Stimulated activated CD8-positive, alpha-beta memory T cell treated with anti-CD3 and anti-CD28 coated beads, Interleukin-4, amount 100 ng/mL, for 1 hour (primary cell): ENCODE measurements at places on chromosomes 7 and 10.

DNA sequence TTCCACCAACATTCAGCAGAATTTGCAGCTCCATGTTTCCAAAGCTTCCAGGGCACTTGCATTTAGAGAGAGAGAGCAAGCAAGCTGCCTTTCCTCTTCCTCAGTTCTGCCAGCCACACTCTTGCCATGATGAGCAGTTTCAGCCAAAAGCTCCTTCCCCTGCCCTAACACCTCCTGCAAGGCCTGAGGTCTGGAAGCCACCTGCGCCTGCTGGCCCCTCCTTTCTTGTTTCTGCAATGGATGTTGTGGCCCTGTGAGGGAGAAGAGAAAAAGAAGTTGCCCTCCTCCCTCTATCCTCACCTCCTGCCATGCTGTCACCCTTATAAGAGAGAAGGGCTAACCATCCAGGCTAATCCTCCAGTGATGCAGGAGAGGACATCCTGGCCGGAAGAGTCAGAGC, 48.7 kb downstream of the IKZF1 start:
- no peak for DNase-seq

DNA sequence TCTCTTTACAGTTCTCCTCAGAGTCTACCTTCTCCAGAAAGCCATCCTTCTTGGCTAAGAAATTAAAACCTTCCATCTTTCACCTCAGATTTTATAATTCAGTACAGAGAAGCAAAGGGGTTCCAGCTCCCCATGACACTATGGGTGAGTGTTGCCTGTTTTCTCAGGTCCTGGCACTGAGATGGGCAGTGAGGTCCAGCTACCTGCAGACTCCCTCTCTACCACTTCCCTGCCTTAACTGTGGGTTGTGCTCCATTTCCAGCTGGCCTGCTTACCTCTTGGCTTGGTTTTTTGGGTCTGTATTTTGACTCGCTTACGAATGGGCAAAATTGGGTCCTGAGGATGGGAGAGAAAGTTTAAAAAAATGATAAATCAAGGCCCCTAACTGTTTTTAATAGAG, 26.3 kb downstream of the ZCWPW1 start:
- DNase-seq: no peak

- DNase-seq: no peak
Measured at GRCh38 chr7:77958436-77958835, 159.9 kb downstream of the PHTF2 start.

GRCh38 chr10:69662901-69663300, 32.9 kb downstream of the FAM241B start:
- no peak for DNase-seq

GRCh38 chr10:4101918-4102654, 317.1 kb upstream of the KLF6 start:
- DNase-seq: no peak

- DNase-seq: no peak
Measured at GRCh38 chr10:112926906-112927688, 22.9 kb upstream of the TCF7L2 start.

- DNase-seq: no peak
Measured at GRCh38 chr7:46975493-46975892, 606.4 kb downstream of the TNS3 start.

DNA sequence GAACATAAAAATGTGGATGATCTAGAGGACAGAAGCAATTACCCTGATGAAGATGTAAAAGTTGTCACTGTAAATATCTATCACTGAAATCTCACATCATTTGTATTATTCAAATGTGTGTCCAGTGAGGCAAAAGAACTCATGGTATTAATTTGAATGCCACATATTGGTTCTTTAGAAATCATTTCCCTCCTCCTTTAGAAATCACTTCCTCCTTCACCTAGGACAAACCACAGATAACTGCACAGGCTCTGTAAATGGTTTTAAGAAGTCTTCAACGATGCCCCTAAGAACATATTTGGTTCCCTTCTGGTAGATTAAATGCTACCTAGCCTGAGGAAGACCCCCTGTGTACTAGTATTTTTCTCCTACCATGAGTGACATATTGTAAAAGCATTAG, 33.1 kb upstream of the ZNF518A start:
- DNase-seq: no peak

GRCh38 chr7:140060243-140060630, 2.5 kb downstream of the PARP12 start:
- no peak for DNase-seq

DNA sequence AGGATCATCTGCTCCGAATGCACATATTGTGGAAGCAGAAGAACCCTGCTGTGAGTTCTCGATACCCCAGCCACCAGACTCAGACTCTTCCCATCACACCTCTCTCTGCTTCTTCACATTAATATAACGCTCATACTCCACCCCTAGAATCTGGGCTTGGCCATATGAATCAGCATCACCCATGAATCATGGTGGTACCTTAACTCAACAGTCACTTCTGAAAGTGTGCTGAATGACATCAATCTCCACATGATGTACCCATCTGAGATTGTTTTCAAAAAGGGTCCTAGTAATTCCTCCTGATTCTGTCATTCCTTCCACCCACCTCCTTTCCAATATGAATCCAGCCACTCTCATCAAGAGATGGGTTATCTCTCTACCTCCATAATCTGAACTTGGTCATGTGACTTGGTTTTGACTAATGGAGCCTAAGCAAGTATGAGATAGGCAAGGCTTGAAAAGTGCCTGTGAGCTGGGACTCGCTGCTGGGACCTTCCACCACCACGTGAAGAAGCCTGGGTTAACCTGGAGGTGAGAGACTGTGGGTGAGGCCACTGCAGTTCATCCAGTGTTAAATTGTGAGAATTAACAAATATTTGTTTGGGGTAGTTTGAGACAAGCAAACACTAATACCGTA, 15.4 kb downstream of the YWHAG start:
- DNase-seq: no peak

- DNase-seq: no peak
Measured at GRCh38 chr10:65142641-65143435, 1621.6 kb downstream of the REEP3 start.

DNA sequence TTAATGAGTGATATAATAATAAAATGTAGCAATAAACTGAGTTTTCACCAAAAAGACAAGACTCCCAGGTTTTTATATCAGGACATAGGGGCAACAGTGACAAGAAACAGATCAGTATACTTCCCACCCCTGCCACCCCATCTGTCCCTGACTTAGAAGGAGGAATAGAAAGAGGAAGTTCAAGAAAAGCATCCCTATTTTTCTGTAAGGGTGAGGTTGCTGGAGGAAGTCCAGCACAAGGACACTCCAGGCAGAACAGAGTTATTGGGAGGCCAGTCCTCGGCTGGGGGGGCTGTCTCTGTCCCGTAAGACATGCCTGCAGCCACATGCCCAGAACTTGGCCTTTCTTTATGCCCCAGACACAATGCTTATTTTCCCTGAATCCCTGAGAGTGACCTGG, 16.5 kb upstream of the TLX1 start:
- no peak for DNase-seq

DNA sequence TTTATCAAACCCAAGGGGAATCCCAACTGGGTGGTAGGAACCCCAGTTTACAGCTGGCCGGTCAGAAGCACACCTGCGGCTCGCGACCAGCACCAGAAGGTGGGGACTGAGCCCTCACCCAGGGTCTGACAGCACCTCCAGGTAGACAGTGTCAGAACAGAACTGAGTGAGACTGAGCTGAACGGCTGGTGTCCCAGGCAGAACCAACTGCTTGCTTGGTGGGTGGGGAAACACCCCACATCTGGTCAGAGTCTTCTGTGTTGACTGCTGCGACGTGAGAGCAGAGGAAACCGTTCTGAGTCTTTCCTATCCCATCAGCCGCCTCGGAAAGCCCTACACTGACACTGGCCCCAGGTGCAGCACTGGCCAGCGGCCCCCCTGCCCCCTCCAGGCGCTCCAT, 160.7 kb downstream of the MAD1L1 start:
- no peak for DNase-seq

- no peak for DNase-seq
Measured at GRCh38 chr10:93346108-93346507, 136.0 kb downstream of the MYOF start.

DNA sequence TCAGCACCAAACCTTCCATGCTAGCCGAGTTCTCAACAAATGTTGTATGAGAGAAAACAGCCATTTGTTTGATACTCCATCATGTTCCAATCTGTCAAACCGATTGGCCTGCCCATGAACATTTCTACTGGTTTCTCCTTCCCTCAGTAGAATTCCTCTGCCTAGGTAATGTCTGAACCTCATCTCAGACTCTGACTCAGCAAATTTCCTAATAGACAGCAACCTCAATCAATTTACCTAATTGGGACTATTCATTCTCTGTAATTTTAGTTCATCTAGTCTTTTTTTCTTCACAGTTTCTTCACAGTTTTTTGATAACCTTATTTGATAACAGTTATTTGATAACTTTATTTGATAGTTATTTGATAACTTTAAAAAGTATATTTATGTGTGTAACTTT, 585.1 kb downstream of the DNAJB9 start:
- DNase-seq: no peak

GRCh38 chr10:6070660-6071059, 8.5 kb upstream of the IL2RA start:
- DNase-seq: no peak

DNA sequence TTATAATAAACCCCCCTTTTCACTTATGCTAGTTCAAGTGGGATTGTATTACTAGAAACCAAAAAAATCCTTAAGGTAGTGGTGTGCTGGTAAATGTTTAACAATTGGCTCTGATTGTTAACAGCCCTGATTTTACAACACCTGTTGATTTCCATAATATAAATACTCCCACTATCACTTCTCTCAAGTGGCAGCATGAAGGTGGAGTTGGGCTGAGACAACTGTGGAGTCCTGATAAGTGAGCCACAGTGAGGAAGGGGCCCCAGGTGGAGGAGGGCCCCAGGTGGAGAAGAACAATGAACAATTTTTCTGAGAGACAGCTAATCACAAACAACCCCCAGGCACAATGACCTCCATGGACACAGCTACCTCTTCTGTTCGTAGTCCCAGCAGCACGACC, 26.4 kb downstream of the SSMEM1 start:
- no peak for DNase-seq

DNA sequence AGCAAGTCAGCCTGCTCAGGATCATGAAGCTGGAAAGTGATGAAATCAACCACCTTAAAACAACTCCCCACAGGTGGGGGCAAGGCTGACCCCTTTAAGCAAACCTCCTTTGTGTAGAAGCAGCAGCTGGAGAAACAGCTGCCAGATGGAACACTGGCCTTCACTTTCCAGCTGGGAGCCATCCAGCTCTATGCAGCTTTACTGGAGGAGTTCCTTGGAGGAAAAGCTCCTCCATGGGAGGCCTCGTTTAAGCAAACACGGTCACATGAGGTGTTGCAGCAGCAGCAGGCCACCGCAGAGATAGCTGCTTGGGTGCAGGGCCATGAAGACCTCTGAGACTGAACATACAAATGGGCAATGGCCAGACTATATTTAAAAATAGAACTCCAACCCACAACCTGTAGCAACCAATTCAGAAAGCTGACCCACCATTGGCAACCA, 13.0 kb upstream of the DLG5 start:
- DNase-seq: no peak

GRCh38 chr7:23268746-23269145, 22.2 kb downstream of the GPNMB start:
- DNase-seq: no peak

DNA sequence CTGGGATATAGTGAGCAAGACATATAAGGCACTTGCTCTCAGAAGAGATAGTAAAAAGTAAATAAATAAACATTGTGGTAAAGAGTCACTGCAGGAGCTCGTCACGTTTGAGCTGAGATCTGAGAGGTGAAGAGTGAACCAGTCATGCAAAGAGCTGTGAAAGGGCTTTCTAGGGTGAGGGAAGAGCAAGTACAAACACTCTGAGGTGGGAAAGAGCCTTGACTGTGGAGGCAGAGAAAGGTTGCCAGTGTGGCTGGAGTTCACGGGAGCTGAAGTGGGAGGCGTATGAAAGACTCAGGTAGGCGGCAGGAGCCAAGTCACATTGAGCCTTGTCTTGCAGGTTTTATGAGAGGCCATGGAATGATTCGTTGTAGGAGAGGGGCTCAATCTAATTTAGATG, 141.0 kb downstream of the C1GALT1 start:
- no peak for DNase-seq

DNA sequence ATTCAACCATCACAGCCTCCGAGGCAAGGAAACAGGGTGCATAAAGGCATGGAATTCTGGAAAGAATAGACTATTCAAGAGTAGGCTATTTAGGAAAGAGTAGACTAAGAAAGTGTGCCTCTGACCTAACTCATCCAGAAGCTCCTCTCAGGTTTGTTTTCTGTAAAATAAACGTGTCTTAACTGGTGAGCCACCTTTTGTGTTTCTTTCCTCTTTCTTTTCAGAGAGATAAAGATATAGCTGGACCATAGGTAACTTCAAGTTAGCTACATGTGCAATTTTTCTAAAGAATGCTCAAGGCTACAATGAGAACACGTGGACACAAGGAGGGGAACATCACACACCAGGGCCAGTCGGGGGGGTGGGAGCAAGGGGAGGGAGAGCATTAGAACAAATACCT, 577.0 kb downstream of the TYW1 start:
- no peak for DNase-seq

DNA sequence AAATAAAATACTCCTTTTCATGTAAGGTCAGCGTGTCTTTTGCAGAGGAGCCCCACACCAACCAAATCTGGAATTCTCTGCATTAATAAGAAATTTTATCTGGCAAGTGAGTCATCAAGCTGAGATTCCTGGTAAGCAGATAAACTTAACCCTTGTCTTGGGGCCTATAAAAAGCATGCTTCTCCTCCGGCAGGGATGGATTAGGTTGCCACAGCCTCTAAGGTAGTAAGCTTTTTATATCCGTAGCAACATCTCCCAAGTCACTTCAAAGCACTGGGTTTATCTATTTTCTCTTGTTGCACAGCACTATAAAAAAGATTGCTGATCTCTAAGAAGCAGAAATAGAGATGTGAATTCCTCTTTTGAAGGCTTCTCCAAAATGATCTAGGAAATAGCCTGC, 202.8 kb upstream of the NOBOX start:
- DNase-seq: no peak

DNA sequence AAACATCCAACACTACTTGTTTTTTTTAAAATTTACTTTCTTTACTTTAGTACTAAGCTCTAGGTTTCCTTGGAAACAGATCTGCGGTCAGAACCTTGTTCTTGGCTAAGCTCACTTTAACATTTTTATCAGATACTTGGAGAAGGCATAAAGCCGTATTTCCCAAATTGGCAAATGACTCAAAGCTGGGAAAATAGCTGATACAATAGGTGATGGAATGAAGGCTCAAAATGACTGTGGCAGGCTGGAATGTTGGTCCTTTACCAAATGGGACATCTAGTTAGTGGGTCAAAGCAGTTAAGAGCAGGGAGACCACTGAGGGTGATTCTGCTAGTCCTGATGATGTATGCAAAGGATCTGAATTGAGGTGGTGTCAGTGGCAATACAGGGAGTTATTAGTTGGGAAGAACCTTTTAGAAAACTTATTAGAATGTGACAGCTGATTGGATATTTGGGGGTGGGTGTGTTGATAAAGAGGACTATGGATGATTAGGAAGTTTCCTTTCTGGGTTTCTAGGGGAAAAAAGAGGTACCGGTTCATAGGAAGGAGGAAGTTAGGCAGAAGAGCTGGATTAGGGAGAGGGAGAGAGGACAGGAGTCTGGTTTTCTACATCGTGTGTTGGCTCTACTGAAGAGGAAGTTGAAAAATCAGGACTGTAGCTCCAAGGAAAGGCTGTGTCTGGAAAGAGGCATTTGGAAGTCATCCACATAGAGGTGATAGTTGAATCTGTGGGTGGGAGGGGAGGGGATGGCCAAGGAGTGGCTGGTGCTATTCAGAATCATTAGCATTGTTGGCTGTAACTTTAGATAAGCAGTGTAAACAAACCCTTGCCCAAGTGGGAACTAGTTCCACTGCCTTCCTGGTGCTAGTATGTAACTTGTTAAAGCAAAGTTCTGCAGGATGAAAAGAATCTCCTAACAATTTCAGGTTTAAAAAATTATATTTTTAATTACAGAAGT, 13.1 kb downstream of the PLCE1 start:
- no peak for DNase-seq
